ENCODE measurements at places on chromosomes 13 and 19.

DNA sequence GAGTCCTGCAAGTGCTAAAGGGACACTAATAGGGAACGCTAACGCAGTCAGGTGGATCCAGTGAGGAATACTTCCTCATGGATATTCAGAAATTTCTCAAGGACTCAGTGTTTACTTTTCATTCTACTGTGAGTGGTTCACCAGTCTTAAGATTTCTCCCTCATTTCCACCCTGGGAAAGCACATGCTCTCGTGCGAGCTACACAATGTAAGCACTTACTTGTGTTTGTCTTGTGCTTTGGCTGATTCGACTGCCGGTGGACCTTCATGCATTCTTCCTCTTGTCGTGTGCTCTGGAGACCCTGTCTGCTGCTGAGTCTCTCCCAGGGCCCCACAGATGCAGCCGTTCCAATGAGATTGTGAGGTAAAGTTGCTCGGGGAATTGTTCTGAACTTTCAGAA lies 180.1 kb downstream of the NUFIP1 start:
- DNase-seq = no peak

GRCh38 chr19:30557927-30558557 lies 185.9 kb downstream of the ZNF536 start:
- no peak for DNase-seq

DNA sequence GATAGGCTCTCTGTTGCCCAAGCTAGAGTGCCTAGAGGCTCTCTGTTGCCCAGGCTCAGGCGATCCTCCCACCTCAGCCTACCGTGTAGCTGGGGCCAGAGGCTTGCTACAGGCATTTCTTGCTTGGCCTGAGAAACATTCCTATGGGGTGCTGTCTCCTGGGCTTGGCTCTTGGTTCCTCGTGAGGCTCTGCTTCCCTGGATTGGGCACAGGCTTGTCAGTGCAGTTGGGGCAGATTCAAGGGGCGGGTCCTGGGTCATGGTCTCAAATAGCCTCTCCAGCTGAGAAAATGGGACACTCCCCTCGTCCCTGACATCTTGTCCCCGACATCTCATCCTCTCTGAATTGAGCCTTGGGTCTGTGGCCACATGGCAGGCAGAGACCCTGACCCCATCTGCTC lies 4.9 kb downstream of the TSSK6 start:
- no peak for DNase-seq

DNA sequence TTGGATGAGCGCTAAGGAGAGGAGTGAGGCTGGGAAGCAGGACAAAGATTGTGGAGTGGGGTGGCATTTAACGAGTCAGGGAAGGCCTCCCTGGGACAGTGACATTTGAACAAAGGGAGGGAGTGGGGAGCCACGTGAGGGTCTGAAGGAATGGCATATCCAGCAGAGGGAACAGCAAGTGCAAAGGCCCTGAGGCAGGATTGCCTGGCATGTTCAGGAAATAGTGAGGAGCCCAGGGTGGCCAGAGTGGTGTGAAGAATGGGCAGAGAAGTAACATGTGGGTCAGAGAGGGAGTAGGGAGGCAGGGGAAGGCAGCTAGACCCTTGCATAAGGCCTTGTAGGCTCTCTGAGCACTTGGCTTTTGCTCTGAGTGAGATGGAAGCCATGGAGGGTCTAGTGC lies 14.9 kb upstream of the PVR start:
- no peak for DNase-seq

DNA sequence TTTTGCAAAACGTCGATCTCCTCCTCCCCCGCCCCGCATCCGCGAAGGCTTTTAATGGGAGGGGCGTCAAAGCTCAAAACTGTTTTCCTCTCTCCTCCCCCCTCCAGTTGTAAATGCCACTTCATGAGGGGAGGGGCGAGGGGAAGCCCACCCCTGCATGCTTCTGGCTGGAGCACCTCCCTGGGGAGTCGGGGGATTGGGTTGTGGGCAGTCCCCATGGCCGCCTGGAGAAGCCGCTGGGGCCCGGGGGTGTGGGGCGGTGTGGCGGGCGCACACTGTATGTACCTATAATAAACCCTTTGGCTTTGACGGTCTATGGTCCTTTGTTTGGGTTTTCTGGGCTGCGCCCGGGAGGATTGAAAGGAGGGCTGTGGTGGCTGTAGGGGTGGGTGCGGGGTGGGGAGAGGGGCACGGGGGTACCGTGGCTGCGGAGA lies 505 bp upstream of the SHKBP1 start:
- DNase-seq = no peak

GRCh38 chr19:50325310-50326100 lies 3.7 kb downstream of the KCNC3 start:
- DNase-seq = peak; percentile 62

DNA sequence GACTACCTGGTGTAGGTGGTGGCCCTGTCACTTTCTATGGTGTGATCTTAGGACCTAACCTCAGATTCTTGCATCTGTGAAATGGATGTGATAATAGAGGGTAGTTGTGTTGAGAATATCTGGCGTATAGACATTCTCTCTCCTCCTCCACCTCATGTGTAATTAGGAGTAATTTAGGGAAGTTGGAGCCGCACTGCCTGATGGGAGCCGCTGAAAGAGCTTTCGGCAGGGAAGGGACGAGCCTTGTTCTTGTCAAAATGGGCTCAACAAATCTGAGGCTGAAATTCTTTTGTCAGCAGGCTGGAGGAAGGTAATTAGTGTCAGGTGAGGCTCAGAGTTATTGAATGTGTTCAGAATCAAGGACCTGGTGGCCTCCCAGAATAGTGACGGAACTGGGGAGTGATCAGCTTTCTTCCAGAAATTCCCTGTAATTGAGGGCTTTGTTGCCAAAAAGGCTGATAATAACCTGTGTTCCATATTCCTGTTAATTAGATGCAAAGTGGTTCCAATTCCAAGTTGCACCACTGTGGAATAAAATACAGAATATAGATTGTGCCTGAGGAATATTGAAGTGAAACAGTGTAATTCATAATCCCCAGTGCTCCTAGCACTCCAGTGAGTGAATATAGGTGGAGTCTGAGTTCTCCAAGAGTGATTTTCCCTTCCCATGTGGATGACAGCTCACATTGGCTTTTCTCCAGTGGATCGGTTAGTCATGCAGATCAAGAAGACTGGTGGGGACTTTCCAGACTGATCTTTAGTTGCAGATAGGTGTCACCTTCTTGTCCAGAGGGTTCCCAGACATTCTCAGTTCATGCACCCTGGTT lies 47.5 kb downstream of the SPATA13 start:
- DNase-seq = no peak

DNA sequence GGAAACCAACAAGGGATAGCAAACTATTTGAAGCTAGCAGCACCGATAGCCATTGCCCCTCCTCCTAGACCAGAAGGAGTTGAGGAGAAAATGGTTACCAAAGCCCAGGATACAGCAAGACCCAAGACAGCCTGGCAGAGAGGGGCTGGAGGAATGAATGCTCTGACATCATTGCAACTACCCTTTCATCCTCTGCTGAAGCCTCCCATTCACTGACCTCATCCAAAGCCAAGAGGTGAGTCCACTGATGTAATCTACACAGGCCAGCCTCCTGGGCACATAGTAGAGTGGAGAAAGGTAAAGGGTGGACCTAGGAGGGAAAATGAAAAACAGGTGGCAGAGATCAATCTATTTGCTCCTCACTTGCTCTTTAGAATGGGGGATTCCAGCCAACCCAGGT lies 42.7 kb upstream of the ZNF780A start:
- no peak for DNase-seq

DNA sequence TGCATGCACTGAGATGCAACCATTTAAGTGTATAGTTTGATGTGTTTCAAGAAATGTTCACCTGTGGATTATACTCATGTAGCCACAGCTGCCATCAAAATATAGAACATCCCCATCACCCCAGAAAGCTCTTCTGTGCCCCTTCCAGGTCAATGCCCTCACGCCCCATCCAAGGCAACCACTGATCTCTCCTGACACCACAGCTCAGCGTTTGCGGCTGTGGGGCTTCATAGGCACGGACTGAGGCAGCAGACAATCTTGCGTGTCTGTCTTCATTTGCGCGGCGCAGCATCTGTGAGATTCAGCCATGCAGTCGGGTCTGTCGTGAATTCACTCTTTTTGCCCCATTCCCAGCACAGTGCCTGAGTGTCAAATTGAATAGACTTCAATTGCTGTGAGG lies 153.8 kb upstream of the UQCRFS1 start:
- DNase-seq = no peak

- DNase-seq = no peak
These were observed 538.4 kb upstream of the PCDH20 start for GRCh38 chr13:61954092-61954491.

DNA sequence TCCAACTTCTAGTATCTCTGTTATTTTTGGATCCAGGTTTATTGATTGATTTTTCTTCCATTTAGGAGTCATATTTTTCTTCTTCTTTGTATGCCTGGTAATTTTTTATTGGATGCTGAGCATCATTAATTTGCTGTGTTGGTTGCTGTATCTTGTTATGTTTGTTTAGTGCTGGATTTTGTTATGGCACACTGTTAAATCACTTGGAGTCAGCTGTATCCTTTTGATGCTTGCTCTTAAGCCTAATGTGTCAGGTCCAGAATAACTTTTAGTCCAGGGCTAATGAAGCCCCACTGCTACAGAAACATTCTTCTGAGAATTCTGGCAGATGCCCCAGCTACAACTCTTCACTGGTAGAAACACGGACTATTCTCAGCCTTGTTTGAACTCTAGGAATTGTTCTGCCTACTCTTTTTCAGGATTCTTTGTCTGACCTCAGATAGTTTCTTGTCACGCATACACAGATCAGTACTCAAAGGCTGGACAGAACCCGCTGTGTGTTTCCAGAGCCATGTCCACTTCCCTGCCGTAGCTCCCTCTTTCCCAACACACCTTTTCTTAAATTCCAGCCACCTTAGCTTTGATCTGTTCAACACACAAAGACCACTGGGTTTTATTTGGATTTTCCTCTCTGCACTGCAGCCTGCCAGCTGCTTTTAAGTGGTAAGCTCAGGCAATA lies 137.1 kb upstream of the WASF3 start:
- no peak for DNase-seq

GRCh38 chr19:49860336-49861102 lies 6.9 kb downstream of the PNKP start:
- DNase-seq = no peak

DNA sequence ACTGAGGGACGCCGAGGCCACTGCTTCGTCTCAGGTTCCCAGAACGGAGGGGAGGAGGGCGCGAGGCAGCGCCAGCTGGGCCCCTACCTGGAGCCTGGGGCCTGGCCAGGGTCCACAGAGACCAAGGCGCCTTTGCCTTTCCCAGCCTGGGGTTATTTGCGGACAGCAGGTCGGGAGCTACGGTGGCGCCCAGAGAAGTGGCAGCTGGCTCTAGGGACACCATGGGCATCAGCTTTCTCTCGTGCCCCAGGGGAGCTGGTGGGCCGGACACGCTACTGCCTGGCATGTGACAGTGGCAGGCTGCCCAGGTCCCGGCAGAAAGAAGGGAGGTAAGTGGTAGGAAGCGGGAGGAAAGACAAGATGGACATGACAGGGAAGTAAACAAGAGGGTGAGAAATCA lies 19.0 kb downstream of the AKT2 start:
- no peak for DNase-seq

GRCh38 chr19:2123682-2124387 lies 27.1 kb downstream of the IZUMO4 start:
- DNase-seq = no peak

GRCh38 chr13:70391678-70392077 lies 283.4 kb upstream of the KLHL1 start:
- DNase-seq = no peak

DNA sequence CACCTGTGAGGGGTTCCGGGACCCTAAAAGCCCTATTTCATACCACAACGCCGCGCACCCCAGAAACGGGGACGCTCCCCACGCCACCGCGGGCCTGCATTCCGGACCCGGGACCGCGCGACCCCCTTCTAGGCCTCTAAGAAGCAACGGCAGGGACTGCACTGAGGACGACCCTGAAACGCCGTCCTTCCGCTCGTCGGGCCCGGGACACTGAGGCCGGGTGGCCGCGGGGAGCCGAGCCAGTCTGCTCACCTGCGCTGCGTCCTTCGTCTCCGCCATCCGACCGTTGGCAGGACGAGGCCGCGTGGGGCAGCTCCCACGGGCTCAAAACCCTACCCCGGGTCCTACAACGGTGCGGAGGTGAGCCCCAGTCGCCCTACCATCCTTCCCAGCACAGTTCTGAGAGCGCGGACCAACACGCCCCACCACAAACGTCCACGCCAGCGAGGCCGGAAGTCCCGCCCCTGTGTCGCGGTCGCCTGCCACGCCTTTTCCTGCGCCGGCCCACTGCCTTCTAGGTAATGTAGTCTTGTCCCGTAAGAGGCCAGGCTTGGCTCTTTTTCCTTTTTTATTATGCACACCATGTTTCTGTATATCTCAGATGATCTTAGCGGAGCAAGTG lies at the start of gene ZNF550:
Gene ZNF550 (minus strand): TSS at position 460 of the 622 bp plus-strand sequence. CDS start 181 bp downstream, at position 279.
- DNase-seq = peak; percentile 78

GRCh38 chr19:58559275-58560006 lies 1.0 kb upstream of the UBE2M start:
- peak; percentile 53 for DNase-seq

GRCh38 chr19:4694211-4694987 lies 24.3 kb upstream of the MYDGF start:
- DNase-seq = no peak

DNA sequence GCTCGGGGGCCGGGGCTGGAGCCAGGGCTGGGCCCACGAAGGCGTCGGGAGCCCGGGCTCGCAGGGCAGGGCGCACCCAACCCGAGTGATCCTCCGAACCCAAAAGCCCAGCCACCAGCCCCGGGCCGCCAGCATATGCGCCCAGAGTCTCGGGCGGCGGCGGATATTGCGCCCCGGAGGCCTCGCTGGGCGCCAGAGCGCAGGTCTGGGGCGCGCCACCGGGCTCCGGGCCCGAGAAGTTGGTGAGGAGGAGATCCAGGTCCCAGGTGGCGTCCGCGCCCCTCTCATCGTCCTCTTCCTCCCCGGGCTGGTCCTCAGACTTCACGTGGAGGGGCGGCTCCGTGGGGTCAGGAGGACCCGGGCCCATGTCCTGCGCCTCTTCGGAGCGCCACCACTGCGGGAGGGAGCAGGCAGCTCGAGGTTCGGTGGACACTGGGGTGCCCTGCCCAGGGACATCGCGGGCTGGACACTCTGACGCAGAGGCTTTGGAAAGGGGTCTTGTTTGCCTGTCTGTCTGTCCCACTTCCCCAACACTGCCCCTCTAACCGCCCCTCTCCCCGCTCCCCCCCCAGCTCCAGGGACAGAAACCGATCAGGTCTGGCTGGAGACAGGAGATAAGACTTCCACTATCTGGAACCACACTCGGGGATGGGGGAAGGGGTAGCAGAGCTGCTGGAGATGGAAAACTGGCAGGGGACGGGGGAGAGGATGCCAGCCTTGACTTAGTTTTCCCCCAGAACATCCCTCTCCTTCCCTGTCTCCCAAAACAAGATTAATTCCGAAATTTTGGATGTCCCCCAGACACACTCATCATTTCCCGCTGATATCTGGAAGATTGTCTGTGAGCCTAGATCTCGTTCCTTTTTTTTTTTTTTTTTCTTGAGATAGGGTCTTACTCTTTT lies 1.0 kb downstream of the KLF1 start:
- no peak for DNase-seq
